Anterior cingulate cortex (tissue), 58 donors: ENCODE measurements at places on chromosomes 4 and X.

GRCh38 chr4:80803337-80803736 is 227.2 kb upstream of the BMP3 start:
- DNase-seq, result no peak

DNA sequence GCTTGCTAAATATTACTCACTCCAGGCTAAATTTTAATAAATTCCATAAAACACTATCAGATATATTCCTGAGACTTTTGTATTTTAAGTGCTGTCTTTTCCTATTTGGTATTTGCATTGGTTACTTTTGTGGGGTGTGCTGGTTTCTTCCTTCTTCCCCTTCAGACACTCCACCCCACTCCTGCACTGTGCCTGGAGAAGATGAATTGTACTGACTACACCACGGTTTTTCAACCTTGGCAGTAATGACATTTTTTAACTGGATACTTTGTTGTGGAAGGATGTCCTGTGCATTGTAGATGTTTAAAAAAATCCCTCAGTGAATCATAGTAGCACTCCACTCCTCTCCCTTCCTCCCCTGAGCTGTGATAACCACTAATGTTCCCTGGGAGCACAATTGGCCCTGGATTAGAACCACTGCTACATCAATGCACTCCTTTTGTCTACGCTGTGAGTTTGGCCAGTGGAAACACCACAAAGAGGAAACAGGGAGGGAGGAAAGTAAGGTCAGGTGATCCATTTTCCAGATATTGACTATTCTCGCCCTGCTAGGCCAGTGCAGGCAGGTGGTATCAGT is 36.3 kb downstream of the SNCA start:
- no peak for DNase-seq

GRCh38 chr4:182068920-182069319 is 174.3 kb upstream of the TENM3 start:
- DNase-seq, result no peak

GRCh38 chrX:35507701-35508100 is 290.4 kb upstream of the MAGEB16 start:
- no peak for DNase-seq

DNA sequence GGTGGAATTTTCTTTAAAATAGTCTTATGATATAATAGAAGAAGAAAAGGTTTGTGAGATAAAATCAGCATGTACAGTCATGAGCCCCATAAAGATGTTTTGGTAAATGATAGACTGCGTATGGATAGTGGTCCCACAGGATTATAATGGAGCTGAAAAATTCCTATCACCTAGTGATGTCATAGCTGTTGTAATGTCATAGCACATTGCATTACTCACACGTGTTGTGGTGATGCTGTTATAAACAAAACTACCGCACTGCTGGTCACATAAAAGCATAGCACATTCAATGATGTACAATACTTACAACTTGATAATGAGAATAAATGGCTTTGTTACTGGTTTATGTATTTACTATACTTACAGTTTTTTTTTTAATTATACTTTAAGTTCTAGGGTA is 715.2 kb upstream of the HTR2C start:
- no peak for DNase-seq

DNA sequence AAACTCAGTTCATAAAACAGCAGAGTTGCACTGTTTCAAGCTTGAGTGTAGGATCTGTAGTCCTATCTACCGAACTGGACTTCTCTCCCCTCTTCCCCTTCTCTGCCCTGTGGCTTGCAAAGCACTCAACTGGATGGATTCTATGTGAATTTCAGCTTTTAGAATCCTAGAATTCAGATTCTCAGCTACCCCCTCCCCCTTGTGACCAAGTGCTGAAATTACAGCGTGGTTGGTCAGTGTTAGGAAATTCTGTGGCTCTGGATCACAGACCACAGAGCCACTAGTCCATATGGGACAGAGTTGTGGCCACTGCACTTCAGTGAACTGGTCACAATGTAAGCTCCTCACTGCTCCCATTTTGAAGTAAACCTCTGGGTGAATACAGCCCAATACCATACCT is 64.6 kb upstream of the TRPC5 start:
- no peak for DNase-seq

DNA sequence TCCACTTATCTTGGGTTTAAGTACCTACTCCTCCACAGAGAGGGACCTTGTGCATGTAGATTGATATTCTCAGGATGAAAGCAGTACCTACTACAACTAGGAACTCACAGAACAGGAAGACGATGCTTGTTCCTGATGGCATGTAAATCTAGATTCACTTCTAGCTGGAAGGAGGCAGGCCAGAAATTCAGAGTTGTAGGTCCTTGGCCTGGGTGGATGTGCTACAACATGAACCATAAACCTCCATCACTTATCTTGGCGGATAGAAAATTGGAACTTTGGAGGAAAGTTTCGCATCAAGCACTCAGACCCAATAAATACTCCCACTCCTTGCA is 9.3 kb upstream of the SMIM20 start:
- DNase-seq, result no peak

DNA sequence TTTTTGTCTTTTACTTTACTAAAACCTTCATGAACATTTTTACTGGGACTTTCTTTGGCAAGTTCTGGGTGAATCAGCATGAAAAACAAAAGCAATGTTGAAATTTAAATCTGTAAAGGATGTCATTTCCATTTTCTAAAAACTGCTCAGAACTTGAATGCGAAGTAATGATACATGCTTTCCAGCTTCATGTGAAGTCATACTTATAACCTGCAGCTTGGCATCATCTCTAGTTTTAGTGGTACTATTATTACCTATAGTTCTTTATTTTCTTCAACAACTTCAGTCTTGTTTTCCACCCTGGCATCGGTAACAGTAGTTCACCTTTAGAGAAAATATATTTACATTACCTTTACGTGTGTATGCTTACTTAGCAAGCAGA is 421.4 kb upstream of the DIPK2B start:
- no peak for DNase-seq

DNA sequence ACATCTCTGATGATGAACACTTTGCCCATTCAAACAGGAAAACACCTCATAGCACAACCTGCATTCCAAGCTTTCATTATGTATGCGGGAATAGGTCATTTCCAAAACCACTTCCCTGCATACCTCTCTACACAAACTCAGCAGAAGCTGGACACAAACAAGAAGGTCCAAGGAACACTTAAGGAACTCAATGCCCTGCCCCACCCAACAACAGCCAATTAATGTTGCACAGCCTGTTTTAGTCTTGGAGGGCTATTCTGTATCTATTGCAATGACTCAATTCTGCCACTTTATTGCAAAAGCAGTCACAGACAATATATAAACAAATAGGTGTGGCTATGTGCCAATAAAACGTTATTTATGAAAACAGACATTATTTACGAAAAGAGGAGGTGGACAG is 16.7 kb downstream of the OPHN1 start:
- DNase-seq, result no peak

DNA sequence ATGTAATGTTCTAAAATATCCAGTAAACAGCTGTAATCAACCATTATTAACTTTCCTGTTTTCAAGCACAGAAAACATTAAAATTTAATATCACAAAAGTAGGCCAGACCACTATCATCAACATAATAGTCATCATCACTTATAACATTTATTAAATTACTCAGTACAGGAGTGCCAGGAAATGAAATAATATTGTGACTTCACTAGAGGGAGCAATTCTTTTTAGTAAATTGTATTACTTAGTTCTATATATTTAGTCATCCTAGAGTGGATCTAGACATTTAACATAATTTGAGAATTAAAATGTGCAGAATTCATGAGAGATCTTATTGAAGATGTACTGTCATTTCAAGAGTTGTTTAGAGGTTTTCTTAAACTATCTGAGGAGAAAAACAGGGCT is 33.6 kb downstream of the PITX2 start:
- DNase-seq, result no peak

DNA sequence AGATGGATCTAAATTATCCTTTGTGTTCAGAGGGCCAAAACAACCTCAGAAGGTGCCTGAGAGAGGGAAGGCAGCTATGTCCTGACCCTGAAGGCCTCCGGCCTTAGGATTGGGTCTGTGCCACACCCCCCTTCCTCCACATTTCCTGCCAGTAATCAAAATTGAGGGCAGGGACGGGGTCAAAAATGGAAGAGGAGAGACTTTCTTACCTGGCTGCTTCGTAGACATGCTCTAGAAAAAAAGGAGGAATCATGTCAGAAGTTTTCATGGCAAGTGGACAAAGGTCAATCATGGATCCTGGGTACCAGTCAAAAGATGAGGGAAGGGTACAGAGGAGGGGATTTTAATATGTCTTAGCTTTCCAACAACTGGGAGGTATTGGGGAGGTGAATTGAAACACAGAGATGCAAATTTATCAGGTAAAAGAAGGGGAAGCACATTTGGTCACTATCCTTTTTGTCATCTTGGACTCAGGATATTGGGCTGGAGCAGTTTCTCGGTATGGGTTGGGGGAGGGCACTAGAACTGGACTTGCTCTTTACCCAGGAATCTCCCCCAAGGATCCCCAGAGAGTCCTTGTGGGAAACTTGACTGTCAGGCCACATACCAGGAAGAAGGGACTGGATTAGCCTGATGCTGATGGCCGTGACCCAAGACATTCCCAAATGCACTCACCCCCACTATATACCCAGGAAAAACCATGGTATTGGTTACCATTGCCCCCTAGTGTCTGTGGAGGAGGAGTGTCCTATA is 17.1 kb downstream of the VSIG4 start:
- no peak for DNase-seq

DNA sequence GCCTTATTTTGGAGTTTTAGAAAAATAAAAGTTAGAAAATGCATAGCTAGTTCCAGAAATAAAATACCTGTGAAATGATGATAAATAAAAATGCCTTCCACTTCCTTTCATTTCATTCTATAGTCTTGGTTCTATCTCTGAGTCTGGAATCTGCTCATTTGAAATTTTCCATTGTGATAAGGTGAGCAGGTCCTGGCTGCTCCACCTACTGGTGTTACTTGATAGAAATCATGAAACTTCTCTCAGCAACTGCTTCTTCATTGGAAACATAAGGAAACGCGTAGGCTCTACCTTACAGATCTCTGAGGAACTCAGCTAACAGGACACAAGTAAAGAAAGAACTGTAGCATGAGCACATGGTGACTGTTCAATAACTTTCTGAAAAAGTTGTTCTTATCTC is 141.8 kb downstream of the DCHS2 start:
- DNase-seq, result no peak

GRCh38 chr4:24243641-24244040 is 340.7 kb downstream of the DHX15 start:
- DNase-seq, result no peak

DNA sequence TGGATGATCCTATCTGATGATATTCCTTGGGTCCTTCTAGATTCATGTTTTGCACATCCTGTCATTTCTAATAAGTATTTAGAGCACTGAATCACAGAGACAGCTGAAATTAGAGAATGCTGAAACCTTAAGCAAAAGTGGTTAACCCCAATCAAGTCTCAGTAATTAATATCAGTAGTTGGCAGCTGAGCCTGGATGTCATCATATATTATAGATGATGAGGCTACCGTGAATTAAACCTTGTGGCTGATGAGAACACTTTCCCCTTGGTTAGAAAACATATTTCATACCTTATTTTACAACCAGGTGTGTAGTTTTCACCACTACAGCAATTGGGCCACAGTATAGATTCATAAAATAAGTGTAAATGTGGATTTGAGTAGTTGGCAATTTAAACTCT is 499.0 kb downstream of the PDGFC start:
- DNase-seq, result no peak

GRCh38 chrX:13808293-13808692 is 8.6 kb downstream of the GPM6B start:
- no peak for DNase-seq

DNA sequence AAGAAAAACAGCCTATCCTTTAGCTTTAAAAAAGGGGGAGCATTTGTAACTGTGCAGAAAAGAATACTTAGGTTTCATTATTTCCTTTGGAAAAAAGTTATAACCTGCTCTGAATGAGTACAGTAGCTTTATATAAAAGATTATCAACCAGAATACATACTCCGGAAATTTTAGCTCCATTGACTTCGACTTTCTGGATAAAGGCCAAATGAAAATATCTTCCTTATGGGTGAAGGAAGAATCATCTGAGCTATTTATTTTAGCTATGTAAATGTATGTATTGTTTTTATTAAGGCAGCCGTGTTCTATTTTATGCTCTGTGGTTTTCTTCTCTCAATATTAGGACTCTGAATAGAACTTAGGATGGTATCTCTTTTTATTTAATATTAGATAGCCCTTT is 69.0 kb upstream of the ETNPPL start:
- no peak for DNase-seq

GRCh38 chrX:152537373-152537772 is 86.3 kb upstream of the GABRA3 start:
- no peak for DNase-seq

- DNase-seq, result no peak
These were observed 17.7 kb downstream of the UBE2D3 start for GRCh38 chr4:102809691-102810090.

GRCh38 chrX:20217906-20218305 is 48.8 kb downstream of the RPS6KA3 start:
- no peak for DNase-seq

DNA sequence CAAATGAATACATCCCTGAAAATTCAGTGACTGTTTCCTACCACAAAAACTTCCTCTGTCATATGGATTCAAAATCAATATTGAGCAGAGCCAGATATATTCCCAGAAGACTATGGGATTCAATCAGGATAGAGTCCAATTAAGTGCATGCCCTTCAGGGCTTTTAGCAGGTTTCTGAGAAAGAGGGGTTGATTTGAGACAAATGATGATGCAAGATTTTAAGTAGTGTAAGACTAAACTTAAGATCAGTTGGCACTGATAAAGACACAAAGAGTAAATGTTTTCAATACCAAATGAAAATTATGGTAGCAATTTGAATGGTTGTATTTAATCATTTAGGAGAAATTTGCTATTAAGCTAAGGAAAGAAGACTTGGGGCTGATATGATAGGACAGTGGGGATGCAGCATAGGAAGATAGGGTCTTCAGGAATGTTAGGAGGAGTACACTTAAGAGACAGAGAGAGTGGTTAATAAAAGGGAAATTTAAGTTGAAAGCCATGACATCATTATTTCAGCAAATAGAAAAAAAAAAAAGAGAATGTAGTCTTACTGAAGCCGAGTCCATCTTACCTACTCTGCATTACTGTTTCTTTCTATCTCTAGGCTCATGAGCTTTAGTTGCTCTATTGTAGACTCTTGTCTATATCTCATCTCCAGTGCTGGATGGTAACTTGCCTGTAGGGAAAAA is 32.0 kb upstream of the XK start:
- no peak for DNase-seq

GRCh38 chrX:151695583-151696340 is 504 bp downstream of the PRRG3 start:
- no peak for DNase-seq

GRCh38 chr4:180757927-180758326 is 1485.3 kb upstream of the TENM3 start:
- no peak for DNase-seq
